Memory B cell (primary cell): ENCODE measurements at places on chromosomes 12 and 14.

GRCh38 chr12:129903956-129904829 is at the start of gene TMEM132D:
Gene TMEM132D, minus strand, starts transcription at chr12:129904025.
- no peak for DNase-seq

DNA sequence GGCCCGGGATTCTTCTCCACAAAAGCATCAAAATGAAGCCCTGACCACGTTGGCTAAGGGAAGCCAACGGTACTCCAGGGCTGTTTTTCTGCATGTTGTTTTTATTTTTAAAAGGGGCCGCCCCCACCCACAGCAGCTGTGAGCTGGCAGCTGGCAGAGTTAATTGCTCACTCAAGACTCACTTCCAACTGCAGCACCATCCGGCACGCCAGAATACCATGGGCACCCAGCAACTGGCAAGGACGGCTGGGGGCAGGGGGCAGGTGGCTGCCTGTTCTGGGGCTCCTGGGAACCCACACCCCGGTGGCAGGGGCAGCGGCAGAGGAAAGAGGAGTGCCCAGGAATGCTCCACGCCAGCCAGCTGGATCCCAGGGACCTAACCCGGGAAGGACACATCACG is 44.3 kb downstream of the NCOR2 start:
- DNase-seq, result no peak

DNA sequence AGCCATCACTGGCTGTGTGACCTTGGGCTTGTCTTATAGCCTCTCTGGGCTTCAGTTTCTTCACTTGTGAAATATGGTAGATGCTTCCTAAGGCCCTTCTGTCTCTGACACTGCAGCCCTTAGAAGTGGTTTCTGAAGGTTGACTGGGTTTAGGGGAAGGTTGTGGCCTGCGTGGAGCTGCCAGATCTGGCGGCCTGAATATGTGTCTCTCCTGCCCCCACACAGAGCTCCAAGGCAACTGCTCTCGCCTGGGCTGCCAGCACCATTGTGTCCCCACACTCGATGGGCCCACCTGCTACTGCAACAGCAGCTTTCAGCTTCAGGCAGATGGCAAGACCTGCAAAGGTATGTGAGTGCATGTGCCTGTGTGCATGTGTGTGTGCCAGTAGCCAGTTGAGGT is 4.0 kb downstream of the LRP1-AS start:
- DNase-seq, result no peak

GRCh38 chr12:27524494-27524835 is 459 bp downstream of the PPFIBP1 start:
- DNase-seq, result no peak

- DNase-seq, result no peak
Measured at GRCh38 chr14:100777818-100778525, 47.9 kb upstream of the MEG3 start.

DNA sequence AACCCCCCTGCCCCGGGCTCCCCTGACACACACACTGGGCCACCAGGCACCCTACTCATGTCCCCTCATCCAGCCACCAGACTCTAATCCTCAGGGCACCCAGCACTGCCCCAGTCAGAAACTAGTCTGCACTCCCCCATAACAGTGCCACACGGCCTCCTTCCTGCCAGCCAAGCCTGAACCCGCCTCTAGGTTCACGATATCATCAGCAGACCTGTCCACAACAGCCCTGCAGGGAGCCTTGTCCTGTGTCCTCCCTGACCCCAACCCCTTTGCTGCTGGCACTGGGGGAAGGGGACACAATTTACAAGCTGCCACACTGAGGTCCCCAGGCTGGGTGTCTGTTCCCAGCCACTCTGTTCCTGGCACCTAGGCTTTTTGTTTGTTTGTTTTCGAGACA is 33.6 kb downstream of the LTBP2 start:
- no peak for DNase-seq

DNA sequence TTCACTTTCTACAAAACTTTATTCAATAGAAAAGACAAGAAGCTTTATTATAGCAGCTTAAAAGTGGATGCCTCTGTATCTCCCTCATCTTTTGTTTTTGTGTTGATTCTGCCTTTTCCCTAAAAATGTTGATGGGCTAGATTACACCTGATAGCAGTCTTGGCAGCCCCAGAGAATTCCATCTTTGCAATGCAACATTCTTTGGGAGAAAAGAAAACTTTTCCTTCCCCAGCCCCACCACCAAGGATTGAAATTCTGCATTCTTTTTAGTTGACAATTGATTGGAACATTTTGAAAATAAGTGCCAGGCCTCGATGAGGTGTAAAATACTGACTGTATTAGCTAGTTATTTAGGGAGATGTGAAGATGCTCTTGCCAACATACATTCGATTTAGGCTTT is 306.8 kb upstream of the G2E3 start:
- DNase-seq, result no peak

- DNase-seq, result no peak
Measured at GRCh38 chr14:72925171-72925759, 999 bp upstream of the DCAF4 start.

DNA sequence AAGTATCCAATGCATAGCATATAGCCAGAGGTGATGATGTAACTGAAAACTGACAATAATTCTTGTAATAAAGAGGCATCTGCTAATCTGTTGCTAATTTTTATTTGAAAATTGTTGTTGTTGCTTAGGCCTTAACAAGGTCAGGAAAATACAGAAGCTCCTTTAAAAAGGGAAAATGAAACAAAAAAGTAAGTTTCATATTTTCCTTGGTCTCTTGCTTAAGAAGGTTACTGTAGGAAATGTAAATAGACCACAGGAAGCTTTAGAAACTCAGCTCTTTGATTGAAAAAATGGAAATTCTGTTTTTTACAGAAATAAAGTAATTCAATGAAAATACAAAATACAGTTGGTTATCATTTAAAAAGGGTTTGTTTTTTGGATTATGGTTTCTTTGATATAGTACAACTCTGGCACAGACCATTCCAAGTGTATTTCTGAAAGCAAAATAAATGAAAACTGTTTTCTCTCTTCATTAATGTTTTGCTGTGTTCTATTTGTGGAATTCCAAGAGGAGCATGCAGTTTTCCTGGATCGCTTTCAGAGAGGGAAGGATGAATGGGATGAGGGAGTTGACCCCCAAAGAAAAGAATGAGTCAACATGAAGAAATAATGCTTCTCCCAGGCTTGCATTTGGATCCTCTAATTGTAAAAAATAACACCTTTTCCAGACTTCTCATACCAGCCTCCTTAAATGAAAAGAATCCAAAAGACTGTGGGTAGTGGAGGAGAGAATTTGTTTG is 398.0 kb upstream of the FAR2 start:
- no peak for DNase-seq

- DNase-seq, result no peak
Measured at GRCh38 chr14:53327716-53328115, 174.6 kb upstream of the DDHD1 start.

GRCh38 chr14:76426161-76426696 is 50.3 kb downstream of the ESRRB start:
- no peak for DNase-seq

GRCh38 chr14:65439117-65439516 is 26.6 kb downstream of the FUT8 start:
- no peak for DNase-seq

DNA sequence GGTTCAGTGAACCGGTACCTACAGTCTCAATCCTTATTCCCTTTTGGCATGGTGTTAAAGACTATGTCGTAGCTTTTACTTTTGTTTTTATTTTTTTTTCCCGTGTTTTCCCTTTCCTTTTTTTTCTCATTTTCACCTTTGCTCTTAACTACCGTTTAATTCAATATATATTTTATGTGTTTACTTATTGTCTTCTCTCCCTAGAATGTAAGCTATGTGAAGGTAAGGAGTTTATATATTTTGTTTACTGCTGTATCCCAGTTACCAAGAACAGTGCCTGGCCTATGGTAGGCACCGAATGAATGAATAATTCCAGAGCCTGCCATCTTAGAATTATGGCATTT is 261 bp upstream of the MLH3 start:
- DNase-seq, result no peak

DNA sequence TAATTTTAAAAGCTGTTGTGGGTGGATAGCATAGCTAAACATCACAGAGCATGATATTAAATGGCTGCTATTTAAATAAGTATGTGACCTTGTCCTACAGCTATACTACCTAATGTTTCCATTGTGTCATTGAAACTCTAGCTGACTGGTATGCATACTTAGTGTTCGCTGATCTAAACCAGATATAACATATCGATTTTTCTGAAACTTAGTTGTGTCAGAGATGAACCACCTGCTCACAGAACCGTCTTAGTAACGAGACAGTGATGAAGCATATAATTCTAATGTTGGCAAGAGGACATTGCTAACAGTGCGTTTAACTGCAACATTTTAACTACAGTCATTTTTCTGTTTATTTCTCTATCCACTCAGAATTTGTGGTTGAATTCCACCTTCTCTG is 36.1 kb upstream of the NUAK1 start:
- DNase-seq, result no peak
